ENCODE measurements at places on chromosomes 3 and 15.

DNA sequence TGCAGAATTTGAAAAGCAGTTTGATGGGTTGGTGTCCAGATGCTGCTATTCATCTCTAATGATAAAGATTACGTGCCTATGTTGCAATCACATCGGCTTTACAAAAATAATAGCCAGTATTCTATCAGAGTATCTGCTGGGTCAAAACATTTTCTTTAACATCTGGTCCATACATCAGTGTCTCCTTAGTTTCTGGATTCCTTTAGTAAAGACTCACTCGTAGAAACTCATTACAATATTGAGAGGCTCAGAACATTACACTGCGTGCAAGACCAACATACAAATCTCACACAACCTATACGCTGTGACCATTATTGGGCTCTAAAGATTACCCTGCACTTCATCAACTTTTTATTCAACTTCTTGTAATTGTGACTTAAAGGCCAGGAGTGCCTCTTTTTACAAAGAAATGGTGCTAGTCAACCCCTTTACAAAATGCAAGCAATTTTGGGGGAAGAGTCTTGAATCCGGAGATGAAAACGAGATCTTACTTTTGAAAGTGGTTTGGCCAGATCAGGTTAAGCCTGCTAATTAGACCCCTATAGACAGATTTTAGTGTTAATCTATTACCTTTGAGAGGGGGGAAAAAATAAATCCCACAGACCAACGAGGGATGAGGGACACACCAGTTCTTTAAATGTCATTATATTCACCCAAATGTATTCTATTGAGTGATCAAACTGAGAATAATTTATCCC lies 2.9 kb downstream of the TRA2B start:
- no peak for DNase-seq

- DNase-seq = no peak
These were observed 61.7 kb downstream of the LDHAL6B start for GRCh38 chr15:59268168-59268851.

DNA sequence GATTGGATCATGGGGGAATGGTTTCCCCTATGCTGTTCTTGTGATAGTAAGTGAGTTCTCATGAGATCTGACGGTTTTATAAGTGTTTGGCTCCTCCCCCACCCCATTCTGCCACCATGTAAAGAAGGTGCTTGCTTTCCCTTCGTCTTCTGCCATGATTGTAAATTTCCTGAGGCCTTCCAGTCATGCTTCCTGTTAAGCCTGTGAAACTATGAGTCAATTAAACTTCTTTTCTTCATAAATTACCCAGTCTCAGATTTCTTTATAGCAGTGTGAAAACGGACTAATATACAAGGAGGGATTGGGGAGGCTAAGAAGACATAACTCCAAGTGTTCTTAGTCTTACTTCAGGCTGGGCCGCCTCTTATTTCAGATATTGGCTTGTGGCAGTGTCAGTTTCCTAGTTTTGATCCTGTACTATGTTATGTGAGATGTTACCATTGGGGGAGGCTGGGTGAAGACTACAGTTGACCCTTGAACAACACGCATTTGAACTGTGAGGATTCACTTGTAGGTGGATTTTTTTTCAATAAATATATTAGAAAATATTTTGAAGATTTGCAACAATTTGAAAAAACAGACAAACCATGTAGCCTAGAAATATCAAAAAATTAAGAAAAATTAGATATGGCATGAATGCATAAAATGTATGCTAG lies 44.9 kb downstream of the NMD3 start:
- no peak for DNase-seq

GRCh38 chr15:29207027-29207757 lies 62.4 kb downstream of the NSMCE3 start:
- DNase-seq = no peak
